ENCODE measurements at places on chromosomes 13 and 19.

DNA sequence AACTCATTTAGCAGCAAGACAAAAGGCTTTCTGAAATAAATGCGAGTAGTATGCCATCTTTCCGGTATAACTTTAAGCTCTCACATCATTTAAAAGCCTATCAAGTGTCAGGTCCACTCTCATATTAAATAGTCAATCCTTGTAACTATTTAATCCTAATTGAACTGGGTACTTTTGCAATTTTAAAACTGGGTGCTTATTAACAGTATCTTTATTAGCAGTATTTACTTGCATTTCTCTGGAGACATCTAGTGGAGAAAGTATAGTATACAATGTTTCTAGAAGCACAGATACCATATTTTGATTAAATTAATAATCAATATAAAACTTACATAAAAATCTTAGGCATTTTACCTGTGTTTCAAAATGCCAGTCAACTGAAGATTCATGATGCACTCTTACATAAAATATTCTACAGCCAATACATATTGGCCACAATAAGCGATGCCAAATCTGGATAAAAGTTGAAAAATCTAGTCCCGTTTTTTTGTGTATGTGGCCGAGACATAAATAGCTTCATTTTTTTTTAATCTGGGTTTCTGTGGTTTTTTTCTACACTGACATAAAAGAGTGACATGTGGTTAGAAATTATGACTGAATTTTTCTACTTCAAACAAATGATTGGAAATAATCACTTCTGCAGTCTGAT lies 4.3 kb upstream of the POSTN start:
- DNase-seq, result no peak

DNA sequence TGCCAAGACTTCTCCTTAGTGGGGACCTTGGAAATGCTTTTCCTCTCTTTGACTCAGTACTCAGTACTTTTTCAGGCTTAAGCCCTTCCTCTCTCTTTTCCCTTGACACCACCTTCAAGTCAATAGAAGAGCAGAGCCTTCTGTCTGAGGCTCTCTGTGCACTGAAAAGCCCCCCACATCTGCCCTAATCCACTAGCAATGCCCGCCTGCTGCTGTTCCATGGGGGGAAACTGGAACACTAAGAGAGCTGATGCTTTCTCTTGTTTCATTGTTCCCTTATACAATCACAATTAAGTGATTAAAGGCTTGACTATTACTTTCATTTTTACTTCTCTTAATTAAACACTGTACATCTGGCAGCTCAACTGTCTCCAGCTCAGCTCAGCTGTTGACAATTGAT lies 254.5 kb downstream of the SLITRK6 start:
- no peak for DNase-seq

DNA sequence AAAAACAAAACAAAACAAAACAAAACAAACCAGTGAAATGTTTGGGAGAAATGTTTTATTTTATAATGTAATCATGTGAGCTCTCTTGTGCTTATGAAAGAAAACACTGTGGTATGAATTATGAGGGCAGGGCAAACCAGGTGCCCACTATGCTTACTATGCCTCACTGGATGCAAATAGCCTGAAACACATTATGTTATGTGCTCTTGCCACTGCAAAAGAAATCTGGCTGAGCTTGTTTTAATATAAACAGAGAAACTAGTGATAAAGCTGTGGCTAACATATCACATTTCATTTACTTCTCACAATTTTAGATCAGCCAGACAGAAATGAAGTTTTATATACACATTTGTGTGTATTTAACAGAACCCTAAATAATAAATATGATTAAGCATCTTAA lies 8.7 kb upstream of the NBEA start:
- DNase-seq, result no peak

- DNase-seq, result no peak
Observed at GRCh38 chr19:1540365-1540925, 16.6 kb downstream of the PLK5 start.

DNA sequence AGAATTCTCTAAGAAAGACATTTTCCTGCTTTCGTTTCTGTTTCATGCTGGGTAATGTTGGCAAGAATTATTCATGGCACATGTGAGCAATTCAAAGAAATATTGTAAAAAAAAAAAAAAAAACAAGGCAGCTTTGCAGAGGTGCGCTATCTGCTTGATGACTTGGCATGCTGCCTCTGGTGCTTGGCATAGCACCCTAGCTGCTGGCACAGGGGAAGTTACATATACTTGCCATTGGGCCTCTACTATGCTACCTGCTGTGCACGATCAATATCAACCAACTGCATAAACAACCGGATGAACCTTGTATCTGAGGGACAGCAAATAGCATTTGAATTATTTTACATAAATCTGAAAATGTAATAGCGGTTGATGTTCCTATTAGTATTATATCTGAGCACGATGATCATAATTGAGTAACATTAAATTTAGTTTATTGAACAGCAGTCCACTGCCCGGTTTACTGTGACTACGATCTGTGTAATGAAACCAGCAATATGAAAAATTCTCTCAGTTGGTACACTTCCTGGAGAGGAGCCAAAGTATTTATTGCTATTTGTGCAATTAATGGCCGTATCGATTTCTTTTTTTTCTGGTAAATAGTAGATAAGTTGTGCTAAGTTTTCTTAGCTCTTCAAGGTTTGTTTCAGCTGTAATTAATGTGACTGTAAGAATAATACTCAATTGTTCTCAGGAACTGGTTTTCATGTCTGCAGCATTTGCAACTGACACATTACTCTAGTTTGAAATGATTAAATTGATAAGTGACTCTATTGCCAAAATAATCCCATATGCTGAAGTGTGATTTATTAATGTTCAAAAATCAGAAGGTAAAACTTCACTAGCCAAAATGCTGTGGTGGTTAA lies 717.3 kb downstream of the DACH1 start:
- no peak for DNase-seq

- DNase-seq, result no peak
Observed at GRCh38 chr19:1435378-1435989, 2.7 kb upstream of the RPS15 start.

DNA sequence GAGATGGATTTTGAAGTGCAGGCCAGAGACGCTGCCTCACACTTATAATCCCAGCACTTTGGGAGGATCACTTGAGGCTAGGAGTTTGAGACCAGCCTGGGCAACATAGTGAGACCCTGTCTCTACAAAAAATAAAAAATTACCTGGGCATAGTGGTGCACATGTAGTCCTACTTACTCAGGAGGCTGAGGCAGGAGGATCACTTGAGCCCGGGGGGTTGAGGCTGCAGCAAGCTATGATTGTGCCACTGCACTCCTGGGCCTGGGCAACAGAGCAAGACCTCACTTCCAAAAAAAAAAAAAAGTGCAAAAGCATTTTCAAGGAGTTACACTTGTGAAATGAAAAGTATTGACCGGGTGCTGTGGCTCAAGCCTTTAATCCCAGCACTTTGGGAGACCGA lies 27.6 kb upstream of the FBXO17 start:
- DNase-seq, result no peak

- DNase-seq, result no peak
Observed at GRCh38 chr13:90329641-90330040, 1017.8 kb upstream of the MIR17HG start.

DNA sequence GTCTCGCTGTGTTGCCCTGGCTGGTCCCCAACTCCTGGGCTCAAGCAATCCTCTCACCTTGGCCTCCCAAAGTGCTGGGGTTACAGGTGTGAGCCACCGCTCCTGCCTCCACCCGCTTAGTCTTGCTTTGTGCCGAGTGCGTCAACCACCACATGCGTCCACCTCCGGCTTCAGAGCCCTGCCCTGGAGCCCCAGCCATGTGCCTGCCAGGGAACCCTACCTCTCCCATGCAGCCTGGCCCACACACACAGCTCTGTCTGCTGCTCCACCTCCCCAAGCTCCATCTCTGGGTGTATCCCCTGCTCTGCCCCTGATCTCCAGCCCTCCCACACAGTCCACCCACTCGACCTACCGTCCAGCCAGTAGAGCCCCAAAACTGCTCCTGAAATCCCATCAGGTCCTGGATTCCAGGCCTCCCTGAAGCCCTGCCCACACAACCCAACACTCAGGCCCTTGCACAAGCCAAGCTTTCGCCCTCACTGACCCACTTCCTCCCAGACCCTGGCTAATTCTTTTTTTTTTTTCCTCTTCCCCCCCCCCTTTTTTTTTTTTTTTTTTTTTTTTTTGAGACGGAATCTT lies 9.6 kb downstream of the CYP2F1 start:
- DNase-seq, result no peak

DNA sequence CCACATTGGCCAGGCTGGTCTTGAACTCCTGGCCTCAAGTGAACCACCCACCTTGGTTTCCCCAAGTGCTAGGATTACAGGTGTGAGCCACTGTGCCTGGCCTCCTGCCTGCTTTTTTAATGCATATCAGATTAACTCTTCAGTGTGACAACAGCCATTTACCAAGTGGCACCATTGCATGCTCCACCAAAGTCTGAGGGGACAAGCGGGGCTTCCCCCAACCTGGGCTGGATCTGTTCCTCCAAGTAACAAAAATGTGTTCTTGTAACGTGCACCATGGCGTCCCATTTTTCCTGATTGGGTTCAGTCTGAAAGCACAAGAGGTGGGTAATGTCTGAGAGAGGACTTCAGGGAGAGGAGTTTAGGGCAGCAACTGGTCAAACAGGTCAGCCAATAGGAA lies 77.8 kb downstream of the TEX29 start:
- DNase-seq, result no peak

GRCh38 chr13:40384976-40385857 lies 281.2 kb downstream of the FOXO1 start:
- DNase-seq, result no peak

DNA sequence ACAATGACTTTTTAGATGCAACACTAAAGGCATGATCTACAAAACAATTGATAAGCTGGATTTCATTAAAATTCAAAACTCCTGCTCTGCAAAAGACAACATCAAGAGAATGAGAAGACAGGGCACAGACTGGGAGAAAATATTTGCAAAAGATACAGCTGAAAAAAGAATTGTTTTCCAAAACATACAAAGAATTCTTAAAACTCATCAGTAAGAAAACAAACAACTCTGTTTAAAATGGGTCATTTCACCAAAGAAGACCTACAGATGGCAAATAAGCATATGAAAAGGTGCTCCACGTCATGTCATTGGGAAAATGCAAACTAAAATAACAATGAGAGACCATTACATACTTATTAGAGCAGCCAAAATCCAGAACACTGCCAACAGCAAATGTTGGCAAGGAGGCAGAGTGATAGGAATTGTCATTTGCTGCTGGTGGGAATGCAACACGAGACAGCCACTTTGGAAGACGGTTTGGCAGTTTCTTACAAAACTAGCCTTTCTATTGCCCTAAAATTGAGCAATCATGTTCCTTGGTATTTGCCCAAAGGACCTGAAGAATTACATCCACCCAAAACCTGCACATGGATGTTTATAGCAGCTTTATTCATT lies 39.2 kb downstream of the FLT1 start:
- DNase-seq, result no peak

DNA sequence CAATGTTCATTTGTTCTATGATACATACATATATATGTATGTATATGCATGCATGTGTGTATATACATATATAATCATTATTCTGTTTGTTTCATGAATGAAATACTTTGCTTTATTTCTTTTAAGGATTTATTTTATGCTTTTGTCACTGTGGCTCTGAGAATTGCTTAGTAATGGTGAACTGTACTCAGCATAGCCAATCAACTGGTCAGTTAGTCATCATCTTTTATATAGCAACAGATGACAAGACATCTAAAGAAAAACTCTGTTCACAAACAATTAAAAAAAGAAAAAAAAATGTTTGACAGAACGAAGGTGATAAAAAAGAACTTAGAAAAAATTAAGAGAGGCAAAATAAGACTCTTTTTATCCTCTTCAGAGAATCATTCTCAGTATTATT lies 1440.3 kb downstream of the PCDH9 start:
- no peak for DNase-seq
